Ascending aorta (tissue), 2 donors: ENCODE measurements at places on chromosomes 2 and 18. TPM values are rescaled to one million over a fixed set of nuclear protein-coding genes. Genes with fewer than 3 reads are reported as not detected.

DNA sequence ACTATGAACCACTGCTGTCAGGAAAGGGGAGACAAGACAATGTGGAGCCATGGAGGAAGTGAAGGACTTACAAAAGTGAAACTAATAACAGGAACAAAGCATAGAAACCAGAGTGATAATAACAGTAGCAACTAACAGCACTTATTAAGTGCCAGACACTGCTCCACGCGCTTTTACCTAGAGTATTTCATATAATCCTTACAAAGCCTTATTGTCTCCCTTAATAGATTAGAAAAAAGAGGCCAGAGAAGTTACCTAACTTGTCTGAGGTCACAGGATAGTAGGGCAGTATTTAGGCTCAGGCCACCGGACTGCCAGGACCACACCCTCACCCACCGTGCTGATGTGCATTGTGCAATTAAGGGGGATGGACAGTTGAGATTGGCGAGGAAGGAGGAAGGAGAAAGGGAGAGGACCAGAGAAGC is 98.6 kb upstream of the NFU1 start:
- DNase-seq = no peak

DNA sequence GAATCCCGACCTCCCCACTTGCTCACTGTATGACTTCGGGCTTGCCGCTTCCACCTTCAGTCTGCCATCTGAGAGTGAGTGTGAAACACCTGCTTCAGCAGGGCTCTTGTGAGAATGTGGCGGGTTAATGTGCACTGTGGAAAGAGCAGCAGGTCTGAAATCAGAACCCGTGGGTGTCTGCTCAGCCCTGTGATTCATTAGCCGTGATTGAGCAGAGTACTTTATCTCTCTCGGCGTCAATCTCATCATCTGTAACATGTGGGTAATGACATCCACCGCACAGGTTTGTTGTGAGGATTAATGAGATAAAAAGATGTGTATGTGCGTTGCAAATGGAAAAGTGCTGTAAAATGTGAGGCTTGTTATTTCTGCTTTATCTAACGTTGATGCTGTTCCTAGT is 128.6 kb downstream of the LRATD1 start:
- no peak for DNase-seq

DNA sequence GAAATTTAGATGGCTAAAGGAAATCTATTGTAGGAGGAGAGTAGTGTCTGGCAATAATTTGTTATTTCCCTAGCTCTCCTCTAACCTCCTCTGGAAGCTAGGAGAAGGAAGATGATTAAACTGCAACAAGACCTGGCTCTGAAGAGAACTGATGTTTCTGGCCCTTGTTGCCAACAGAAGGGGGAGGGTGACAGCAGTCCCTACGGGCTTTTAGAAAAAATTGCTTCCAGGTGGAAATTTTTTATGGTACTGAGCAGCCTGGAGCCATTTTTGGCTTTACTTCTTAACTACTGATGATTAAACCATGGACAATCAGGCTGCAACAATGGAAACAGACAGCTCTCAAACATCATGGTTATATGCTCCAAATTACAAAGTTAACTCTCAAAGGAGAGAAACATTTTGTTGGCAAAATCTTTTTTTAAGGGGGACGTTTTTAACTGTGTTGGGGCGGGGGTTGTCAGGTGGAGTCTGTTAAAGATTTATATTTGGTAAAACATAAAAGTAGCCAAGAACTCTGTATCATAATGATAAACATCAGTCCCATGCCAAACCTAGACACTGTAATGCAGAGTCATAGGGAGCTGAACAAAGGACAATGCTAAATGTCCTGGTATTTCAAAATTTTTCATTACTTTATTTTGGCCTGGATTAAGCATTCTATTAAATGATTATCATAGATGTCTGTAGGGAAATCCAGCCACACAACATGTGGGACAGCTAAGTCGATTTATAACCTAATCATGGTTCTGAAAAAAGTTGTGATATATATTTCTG is 70.0 kb downstream of the EXOC6B start:
- DNase-seq = no peak

- DNase-seq = no peak
Observed at GRCh38 chr2:240205348-240205747, 64.9 kb upstream of the OTOS start.

DNA sequence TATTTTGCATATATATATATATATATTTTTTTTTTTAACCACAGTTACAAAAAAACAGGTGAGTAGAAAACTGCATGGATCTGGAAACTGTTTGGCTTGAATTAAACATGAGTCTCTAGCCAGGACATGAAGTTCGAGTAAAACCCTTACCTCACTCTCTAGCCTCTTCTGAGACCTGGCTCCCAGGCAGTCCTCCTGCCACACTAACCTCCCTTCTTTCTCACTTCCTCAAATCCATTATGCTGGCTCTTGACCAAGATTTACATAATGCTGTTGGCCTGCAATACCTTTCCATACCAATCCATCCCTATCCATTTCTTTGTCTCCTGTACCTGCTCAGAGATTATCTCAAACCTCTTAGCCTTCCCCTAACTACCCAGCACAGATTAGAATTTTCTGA is 34.0 kb downstream of the PIGN start:
- DNase-seq = no peak

GRCh38 chr2:79387431-79387830 is 125.4 kb upstream of the CTNNA2 start:
- no peak for DNase-seq

GRCh38 chr18:27825689-27826088 is 351.2 kb downstream of the CDH2 start:
- DNase-seq = no peak

GRCh38 chr18:46542545-46542944 is 114.5 kb downstream of the LOXHD1 start:
- DNase-seq = no peak

DNA sequence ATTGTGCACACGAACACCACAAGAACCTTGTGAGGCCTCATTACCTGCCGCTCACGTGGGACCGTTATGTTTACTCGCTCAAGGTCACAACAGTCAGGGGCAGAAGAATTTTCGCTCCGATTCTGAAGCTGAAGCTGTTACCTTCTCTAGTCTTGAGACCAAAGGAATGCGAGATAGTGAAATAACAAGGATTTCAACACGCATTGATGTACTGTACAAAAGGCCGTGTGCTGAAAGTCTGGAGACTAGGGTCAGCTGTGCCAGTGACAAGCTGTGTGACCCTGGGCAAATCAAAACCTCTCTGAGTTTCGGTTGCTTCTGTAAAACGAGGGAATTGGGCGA is 583 bp downstream of the NEMP2 start:
- no peak for DNase-seq

DNA sequence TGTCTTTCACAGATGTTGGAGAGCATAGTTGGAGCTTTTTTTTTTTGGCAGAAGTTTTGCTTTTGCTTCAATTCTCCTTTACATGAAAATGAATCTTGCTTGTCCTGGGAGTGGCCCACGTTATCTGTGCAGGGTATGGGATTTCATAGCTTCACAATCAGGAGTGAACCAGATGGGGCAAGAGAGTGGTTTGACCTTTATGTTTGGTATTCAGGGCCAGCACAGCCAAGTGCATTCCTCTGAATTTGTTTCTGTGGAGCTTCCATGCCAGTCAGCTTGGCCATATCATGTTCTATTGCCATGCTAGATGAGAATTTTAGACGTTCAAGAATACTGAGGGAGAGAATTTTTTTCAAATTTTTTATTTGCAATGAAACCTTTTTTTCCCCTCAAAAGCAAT is 116.6 kb downstream of the PRPF40A start:
- no peak for DNase-seq

DNA sequence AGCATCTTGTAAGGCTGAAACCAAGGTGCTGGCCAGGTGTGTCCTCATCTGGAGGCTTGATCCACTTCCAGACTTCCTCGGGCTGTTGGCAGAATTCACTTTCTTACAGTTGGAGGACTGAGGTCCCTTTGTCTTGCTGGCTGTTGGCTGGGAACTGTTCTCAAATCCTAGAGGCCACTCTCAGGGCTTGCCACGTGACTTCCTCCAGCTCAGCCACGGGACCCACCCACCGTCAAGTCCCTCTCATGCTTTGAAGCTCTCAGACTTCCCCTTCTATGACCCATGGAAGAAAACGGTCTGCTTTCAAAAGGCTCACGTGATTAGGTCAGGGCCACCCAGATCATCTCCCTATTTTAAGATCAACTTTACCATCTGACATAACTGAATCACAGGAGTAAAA is 77.1 kb downstream of the SMAD4 start:
- DNase-seq = no peak

DNA sequence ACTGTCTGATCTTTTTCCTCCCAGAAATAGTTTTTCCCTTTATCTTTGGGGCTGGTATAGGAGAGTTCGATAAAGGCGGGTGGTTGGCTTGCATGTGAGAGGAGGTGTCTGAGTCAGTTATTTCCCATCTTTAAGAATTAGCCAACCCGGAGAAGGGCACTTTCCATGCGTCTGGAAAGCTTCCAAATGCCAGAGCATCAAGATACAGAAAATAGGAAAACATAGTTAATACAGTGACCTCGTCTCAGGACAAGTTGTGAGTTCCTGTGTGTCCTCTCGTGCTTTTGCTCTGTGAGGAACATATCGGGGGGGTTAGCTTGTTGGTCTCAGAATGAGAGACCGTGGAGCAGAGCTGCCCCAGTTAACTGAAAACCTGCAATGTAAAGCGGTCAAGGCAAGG is 18.7 kb upstream of the PUM2 start:
- no peak for DNase-seq

DNA sequence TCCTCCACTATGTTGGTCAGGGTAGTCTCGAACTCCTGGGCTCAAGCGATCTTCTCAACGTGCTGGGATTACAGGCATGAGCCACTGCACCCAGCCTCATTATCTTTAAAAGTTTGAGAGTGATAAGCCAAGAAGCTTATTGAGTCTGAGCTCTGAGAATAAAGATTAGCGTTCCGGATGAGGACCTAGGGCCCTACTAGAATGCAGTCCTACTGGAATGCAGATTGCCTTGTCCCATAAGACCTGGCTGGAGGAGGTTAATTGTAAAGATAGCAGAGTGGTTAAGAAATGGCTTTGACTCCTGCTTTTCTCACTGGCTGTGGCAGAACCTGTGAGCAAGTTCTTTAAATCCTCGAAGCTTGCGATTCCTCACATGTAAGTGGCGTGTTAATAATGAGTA is 4.0 kb downstream of the VWA3B start:
- DNase-seq = no peak

GRCh38 chr2:215914054-215914776 is 99.1 kb downstream of the MREG start:
- no peak for DNase-seq

- DNase-seq = no peak
Observed at GRCh38 chr2:65344689-65345088, 87.7 kb downstream of the SPRED2 start.

DNA sequence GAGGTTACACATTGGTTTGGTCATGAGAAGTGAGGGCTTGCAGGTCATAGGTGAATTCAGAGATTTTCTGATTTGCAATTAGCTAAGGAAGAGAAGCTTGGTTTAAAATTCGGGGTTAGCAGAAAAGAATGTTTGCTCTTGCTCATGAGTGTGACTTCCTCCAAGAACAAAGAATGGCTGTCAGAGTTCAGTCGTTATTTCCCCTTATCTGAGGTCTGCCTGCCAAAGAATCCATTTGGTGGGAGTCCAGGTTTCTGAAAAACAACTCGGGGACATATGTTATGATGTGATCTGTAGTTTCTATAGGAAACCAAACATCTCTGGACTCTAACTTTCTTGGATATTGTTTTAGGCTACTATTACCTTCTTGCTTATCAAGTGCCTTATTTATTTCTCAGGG is 3.2 kb upstream of the UGT1A6 start:
- DNase-seq = no peak

- DNase-seq = no peak
Observed at GRCh38 chr2:238701341-238702206, 146.3 kb upstream of the TWIST2 start.

GRCh38 chr18:40415176-40415791 is 1539.8 kb upstream of the PIK3C3 start:
- no peak for DNase-seq

GRCh38 chr2:120525056-120526046 is 179.4 kb downstream of the INHBB start:
- DNase-seq = no peak

DNA sequence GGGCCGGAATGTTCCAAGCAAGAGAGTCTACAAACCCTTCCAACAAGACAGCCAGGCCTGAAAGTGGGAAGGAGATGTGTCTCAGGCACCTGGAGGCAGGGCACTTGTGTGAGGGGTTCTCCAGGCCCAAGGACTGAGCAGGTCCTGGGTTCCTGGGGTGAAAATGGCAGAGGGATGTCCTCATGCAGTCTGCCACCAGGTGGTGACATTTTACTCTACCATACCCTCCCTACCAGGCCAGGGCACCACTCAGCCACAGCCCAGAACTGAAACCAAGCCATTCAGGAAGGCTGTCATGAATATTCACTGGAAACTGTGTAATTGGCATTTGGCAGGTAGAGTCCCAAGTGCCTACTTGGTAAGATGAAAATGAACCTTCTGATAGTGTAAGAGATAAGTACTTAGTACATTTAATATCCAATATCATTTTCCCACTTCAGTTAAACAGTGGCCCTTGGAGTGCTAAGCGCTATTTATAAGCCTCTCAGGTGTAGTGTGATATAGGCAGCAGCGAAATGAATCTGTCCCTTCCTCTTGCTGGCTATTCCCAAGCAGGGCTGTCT is 185.1 kb downstream of the MYO5B start:
- no peak for DNase-seq

DNA sequence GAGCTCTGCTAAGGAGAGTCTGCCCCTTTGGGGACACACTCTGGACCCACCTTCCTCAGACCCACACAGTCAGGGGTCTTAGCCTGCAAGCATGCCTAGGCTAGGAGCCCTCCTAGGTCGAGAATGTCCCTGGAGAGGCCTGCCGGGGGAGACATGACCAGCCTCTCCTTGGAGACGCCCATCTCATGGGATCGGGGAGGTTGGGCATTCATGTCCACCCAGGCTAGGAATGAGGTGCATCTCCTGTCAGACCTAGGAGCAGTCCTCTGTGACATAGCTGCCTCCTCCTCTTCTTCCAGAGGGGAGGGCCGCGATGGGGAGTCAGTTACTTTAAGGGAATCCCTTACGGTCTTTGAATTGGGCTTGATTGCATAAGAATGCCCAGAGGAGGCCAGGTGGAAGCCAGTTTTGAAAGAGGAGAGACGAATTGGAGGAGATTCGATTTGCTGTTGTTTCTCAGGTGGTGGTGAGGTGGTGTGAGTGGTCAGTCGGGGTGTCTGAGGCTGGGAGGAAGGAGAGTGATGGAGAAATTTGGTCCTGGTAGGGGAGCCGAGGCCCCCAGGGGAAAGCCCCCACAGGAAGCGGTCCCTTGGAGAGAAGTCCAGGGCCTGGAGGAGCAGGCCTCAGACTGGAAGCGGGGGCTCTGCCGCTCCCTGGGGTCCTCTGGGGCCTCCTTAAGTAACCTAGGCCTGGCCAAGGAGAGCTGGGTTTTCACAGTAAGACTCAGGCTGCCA is 241.3 kb downstream of the DYSF start:
- no peak for DNase-seq

GRCh38 chr2:84832772-84833461 is 48.0 kb downstream of the TRABD2A start:
- peak; percentile 66 for DNase-seq

GRCh38 chr18:9684881-9685614 is 23.1 kb upstream of the RAB31 start:
- DNase-seq = peak; percentile 72

- no peak for DNase-seq
Observed at GRCh38 chr2:240302041-240302440, 133.4 kb upstream of the GPC1 start.

- no peak for DNase-seq
Observed at GRCh38 chr2:173961346-173961705, 3.8 kb downstream of the SP3 start.

The CXCR1 gene
- total RNA-seq = not detected

The GALNT5 gene
- total RNA-seq = 0.11 TPM

The LYPD6 gene
- 1.8 TPM for total RNA-seq

The RIT2 gene
- not detected for total RNA-seq

The KIF5C gene
- 6.2 TPM for total RNA-seq

The ST6GAL2 gene
- 55.5 TPM for total RNA-seq

The NDUFS1 gene
- 16.4 TPM for total RNA-seq
